AG08395 (cell line): ENCODE measurements at places on chromosomes 5 and 9.
A peak's percentile ranks its signal among the peaks of the same experiment; 100 is the strongest.

DNA sequence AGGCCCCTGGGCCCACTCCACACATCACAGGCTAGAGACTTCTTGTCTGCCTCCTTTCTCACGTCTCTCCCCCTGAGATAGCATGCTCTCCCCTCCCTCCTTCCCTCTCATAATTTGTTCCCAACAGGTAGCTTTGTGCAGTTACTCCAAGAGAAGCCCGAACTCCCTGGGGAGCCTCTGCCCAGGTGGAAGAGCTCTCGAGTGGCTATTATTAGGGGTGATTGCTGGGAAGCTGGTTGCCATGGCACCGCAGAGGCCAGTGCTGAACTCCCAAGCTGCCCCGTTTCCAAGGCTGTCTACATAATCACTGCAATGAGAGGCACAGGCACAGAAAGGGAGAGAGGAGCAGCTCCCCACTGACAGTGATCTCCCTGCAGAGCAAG lies 104.7 kb upstream of the GPR151 start:
- no peak for DNase-seq

- no peak for DNase-seq
Observed at GRCh38 chr9:76594764-76595424, 135.9 kb downstream of the GCNT1 start.

- no peak for DNase-seq
Observed at GRCh38 chr5:150612405-150612804, 28.1 kb upstream of the SYNPO start.

- no peak for DNase-seq
Observed at GRCh38 chr5:130541617-130542221, 623.3 kb downstream of the HINT1 start.

- no peak for DNase-seq
Observed at GRCh38 chr5:145543968-145544367, 291.2 kb downstream of the PRELID2 start.

GRCh38 chr9:6428940-6429889 lies 16.2 kb downstream of the UHRF2 start:
- no peak for DNase-seq

- no peak for DNase-seq
Observed at GRCh38 chr5:80288177-80288576, 31.6 kb upstream of the SPZ1 start.

GRCh38 chr5:28493456-28493855 lies 1455.1 kb upstream of the CDH9 start:
- DNase-seq, result no peak

DNA sequence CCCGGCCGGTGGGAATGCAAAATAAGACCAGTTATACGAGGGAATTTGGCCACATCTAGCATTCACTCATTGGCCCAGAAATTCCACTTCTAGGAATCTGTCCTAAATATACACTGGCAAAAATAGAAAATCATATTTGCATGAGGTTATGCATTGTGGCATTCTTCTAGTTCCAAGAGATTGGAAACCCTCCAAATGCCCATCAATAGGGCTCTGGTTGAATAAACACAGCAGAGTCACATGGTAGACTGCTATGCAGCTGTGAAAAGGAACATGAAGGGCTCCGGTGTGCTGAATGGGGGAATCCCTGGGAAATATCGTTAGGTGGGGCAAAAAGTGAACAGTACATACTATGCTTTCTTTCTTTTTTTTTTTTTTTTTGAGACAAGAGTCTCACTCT lies 36.8 kb downstream of the PTGES start:
- peak; percentile 21 for DNase-seq

DNA sequence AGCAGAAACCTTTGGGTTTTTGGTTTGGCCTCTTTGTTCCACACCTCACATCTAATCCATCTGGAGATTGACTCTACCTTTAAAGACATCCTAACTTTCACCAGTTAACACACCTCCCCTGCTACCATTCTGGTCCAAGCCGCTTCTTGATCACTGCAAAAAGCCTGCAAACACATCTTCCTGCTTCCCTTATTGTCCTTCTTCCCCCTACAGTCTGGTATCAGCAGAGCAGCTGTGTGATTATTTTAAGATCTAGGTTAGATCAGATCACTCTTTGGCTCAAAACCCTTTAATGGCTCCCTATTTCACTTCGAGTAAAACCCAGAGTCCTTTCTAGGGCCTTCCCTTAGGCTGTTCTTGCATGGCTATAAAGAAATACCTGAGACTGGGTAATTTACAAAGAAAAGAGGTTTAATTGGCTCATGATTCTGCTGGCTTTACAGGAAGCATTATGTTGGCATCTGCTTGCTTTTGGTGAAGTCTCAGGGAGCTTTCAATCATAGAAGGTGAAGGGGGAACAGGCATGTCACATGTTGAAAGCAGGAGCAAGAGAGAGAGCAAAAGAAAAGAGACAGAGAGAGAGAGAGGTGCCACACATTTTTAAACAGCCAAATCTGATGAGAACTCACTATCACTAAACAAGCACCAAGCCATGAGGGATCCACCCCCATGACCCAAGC lies 1.5 kb upstream of the TEX10 start:
- no peak for DNase-seq

DNA sequence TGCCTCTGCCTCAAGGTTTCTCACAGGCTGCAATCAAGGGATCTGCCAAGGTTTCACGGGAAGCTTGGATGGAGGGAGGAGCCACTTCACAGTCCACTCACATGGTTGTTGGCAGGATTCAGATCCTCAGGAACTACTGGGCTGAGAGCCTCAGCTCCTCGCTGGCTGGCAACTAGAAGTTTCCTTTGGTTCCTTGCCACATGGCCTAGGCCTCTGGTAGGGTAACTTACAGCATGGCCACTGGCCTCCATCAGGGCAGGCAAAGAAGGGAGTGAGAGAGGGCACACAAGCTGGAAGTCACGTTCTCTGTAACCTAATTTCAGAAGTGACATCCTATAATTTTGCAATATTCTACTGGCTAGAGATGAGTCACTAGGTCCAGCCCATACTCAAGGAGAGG lies 32.2 kb downstream of the SPOCK1 start:
- no peak for DNase-seq

GRCh38 chr9:126546036-126546435 lies 67.7 kb upstream of the LMX1B start:
- DNase-seq, result no peak

DNA sequence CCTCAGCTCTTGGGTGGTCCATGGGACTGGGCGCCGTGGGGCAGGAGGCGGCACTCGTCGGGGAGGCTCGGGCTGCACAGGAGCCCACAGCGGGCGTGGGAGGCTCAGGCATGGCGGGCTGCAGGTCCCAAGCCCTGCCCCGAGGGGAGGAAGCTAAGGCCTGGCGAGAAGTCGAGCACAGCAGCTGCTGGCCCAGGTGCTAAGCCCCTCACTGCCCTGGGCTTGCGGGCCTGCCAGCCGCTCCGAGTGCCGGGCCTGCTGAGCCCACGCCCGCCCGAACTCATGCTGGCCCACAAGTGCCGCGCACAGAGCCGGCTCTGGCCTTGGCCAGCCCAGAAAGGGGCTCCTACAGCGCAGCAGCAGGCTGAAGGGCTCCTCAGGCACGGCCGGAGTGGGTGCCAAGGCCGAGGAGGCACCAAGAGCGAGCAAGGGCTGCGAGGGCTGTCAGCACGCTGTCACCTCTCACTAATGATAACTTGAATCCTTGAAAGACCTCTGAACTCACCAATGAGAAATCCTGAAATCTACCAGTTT lies 1506.8 kb upstream of the WWC1 start:
- DNase-seq, result no peak

- DNase-seq, result no peak
Observed at GRCh38 chr9:135615666-135616618, 23.4 kb downstream of the GLT6D1 start.

- no peak for DNase-seq
Observed at GRCh38 chr5:76162335-76162734, 79.2 kb downstream of the SV2C start.

GRCh38 chr5:148482697-148483462 lies 99.1 kb downstream of the FBXO38 start:
- peak; percentile 67 for DNase-seq

GRCh38 chr5:59656351-59657254 lies 236.9 kb downstream of the PDE4D start:
- no peak for DNase-seq
